ENCODE measurements at places on chromosomes 1 and 21.

- no peak for DNase-seq
These were observed 45.4 kb downstream of the TNFSF18 start for GRCh38 chr1:173005196-173005864.

GRCh38 chr1:158179301-158180041, 1.2 kb upstream of the CD1D start:
- no peak for DNase-seq

DNA sequence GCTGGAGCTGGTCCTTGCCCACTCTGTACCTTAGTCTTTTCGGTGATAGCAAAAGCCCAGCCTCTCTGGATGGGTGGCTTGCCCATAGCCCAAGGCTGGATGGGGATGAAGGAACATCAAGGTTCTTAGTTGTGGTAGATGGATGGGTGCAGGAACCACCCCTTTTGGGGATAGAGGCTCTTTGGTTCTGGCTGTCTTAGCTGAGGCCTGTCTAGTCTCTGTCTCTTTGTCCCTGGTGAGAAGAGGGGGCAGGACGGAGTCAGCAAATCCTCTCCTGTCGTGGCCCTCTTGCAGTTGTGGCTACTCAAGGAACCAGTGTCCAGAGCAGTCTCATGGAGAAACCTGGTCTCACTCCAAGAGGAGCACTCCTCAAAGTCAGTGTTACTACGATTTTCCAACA, 8.5 kb downstream of the VANGL2 start:
- no peak for DNase-seq

- peak; percentile 70 for DNase-seq
These were observed 508.8 kb downstream of the PLPP3 start for GRCh38 chr1:56070601-56071000.

GRCh38 chr1:189434461-189434860, 1043.2 kb downstream of the BRINP3 start:
- DNase-seq, result no peak

DNA sequence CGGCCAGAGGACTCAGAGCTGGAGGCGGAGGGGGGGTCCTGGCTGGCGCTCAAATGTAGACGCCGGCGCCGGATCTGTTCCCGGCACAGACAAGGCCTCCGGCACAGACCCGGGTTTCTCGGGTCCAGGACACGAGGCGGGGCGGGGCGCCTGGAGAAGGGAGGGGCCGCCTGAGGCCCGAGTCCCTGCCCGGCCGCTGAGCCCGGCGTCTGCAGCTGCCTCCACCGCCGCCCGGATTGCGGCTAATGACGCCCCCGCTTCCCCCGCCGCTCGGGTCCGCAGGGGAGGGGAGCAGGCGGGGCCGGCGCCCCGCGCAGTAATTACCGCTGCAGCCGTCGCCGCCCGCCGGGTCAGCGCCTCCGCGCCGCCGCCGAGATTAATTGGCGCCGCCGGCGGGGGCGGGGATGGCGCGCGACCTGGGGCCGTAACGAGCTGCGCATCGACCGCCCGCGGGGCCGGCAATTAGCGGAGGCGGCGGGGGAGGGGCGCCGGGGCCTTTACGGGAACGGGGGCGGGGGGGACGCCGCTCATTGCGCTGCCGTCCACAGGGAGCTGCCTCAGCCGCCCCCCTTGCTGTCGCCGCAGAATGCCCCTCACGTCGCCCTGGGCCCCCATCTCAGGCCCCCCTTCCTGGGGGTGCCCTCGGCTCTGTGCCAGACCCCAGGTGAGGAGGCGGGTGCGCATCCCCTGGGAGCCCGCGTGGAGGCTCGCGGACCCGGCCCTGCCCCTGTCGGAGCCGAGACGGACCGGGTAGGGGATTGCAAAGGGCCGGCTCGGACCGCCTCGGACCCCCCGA, 17.3 kb downstream of the NOC2L start:
- DNase-seq, result peak; percentile 84

DNA sequence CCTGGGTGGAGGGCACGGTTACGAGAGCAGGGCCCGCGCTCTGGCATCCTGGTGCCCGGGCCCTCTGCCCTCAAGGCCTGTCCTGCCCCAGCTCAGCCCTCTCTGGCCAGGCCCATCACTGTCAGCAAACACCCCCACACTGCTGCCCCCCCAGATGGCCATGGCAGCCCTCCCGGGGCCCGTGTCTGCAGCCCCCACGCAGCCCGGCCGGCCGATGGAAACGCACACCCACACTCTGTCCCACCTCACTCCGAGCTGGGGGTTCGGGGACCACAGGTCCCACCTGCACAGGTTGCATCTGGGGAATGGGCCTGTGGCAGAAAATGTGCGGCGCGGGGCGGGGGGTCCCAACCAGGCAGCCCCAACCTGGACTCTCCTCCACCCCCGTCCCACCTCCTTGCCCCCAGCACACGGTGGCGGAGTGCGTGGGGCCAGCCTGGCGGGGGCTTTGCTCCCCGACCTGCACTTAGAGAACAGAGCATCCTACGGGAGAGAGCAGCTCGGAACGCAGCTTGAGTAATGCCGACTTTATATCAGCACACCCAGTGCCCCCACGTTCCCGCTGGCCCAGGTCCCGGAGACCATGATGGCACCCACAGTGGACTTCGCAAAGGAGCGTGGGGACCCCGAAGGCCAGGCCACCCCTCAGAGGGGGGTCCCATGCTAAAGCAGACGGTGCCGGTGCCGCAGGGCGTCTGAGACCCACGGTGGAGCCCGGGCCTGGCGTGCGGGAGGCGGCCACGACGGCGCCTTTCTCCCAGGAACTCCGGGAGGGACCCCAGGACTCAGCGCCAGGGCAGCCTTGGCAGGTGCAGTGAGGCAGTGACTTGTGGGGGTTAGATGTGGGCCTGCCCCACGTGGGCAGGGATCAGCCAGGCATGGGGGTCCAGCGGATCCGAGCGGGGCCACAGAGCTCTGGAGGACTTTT, 7.5 kb upstream of the RNF223 start:
- DNase-seq, result no peak

DNA sequence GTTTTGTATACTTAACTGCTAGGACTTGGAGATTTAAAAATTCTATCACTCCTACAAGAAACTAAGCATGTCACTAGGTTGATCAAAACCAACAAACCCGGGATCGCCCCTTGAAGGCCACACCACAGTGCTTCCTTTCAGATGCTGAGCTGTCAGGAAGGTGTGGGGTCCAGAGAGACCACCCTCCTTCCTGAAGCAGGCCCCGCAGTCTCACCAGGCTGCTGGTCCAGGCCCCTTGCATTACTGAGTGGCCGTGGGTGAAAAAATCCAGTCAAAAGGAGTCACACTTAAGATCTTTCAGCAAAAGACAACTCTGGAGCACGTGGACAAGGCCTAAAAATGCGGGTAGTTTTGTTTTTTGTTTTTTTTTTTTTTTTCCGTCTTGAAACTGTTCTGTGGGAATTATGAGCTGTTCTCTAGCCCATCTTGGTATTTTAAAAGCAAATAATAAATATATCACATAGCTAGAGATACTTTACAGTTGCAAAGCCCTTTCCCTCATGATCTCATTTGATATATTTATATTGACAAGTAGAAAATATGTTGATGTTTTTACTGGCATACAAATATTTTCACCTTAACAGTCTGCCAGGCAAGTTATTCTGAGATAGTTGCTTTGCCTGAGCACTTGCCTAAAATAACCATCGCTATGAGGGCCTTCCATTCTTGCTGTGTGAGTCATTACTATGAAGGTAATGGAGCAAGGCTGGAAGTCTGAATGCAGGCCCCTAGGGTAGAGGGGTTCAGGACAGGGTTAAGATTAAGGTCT, 73.1 kb upstream of the EDEM3 start:
- peak; percentile 87 for DNase-seq

GRCh38 chr1:223123011-223123610, 19.9 kb downstream of the TLR5 start:
- peak; percentile 5 for DNase-seq

GRCh38 chr1:173925306-173926242, 8.4 kb upstream of the SERPINC1 start:
- DNase-seq, result no peak

DNA sequence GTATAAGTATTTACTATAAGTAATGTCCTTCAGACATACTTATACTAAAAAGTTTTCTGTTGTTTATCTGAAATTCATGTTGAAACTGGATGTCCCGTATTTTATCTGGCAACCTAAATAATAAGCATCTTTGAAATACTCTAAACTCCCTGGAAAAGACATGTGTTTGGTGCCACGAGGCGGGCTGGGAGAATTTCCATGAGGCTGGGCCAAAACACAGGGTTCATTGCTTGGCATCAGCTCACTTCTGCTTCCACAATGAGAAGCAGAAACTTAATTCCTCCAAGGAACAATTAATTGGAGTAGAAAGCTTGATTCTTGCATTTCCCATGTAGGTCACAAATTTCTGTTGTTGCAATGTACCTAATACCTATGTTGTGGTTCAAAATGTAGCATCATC, 110.2 kb downstream of the PSMG1 start:
- no peak for DNase-seq

DNA sequence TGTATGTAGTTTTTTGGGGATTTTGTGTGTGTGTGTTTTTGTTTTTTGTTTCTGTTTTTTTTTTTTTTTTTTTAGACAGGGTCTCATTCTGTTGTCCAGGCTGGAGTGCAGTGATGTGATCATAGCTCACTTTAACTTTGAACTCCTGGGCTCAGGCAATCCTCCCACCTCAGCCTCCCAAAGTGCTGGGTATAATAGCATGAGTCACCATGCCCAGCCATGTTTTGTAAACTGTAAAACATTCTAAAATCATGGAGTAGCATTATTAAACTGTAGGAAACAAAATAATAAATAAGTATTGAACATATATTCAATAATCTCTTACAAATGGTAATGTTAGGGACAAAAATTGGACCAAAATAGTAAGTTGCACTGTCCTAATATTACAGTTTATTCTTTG, 124.0 kb downstream of the FAF1 start:
- no peak for DNase-seq

DNA sequence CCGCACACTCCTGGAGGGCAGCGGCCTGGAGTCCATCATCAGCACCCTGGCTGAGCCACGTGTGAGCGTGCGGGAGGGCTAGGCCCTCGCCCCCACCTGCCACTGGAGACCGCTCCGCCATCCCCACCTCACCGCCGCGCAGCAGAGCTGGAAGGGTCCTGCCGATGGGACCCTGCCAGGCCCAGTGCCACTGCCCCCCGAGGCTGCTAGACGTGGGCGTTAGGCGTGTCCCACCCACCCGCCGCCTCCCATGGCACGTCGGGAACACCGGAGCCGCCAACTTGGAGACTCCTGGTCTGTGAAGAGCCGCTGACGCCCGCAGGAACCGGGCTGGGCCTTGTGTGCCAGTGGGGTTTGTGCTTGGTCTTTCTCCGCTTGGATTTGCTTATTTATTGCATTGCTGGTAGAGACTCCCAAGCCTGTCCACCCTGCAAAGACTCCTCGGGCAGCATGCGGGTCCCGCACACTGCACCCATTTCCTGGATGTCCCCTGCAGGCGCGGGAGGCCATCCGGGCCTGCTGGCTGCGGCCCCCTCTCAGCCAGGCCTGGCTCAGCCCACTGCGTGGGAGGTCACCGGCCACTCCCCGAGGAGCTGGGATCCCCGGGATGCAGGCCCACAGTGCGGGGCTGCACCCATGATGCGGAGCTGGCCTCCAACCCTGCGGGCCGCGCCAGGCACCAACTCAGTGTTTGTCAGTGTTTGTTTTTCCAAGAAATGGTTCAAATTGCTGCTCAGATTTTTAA, 6.0 kb downstream of the LY9 start:
- DNase-seq, result no peak

- DNase-seq, result no peak
These were observed 37.0 kb upstream of the TMEM52 start for GRCh38 chr1:1956101-1956500.

- no peak for DNase-seq
These were observed 17.8 kb downstream of the THEM4 start for GRCh38 chr1:151891512-151891911.

All from EL (cell line).